ENCODE measurements at places on chromosomes 5 and 9. TPM values are rescaled to one million over a fixed set of nuclear protein-coding genes. Genes with fewer than 3 reads are reported as not detected.
A peak's percentile ranks its signal among the peaks of the same experiment; 100 is the strongest.

DNA sequence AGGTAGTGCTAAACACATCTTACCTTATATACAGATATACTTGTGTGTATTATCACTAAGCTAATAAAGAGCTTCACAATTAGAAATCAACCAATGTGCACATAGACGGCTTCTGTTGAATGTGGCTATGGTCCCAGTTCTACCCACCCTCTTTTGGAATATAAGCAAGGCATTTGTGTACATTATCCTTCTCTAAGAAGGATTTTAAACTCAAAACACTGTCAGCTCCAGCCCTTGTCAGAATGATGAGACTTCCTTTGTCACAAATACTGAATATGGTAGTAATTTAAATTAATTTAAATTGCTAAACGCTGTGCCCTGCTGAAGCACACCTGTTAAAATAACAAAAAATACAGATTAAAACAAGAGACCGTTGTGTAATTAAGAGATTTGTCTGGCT, 107.9 kb upstream of the GRAMD2B start:
- H3K4me3 ChIP-seq = no peak overlapping the region
- no peak for DNase-seq
- H3K36me3 ChIP-seq = no peaks in the 10 kb centered on the region
- H3K27me3 ChIP-seq = peaks cover 4% of the 10 kb centered on the region
- no peaks in the 10 kb centered on the region for H3K4me1 ChIP-seq

Gene INSL6
- total RNA-seq = not detected

DNA sequence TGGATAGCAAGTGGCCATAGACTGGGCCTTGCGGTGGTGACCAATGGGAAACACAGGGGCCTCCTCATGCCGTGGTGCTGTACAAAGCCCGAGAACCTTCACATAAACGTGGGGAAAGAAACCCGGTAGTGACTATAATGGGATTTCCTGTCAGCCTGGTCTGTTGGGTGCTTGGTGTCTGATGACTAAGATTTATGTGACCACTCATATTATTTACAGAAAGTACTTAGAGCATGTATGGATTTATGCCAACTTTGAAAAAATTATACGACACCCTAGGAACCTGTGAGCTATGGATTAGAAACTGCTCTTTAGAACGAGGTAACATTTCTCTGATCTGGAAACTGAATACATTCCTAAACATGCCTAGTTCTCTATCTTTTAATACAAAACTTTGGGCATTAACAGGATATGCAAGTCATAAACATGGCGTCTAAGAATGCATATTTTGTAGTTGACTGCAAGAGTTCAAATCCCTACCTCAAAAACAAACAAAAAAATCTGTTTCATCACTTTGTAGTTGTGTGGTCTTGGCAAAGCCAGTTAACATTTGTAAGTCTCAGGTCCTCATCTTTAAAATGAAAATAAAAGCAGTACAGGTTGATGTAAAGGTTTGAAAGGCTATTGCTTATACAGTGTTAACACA, 85.4 kb downstream of the TMEM167A start:
- H3K36me3 ChIP-seq = no peaks in the 10 kb centered on the region
- DNase-seq = no peak
- H3K4me1 ChIP-seq = no peaks in the 10 kb centered on the region
- no peaks in the 10 kb centered on the region for H3K27me3 ChIP-seq

Gene RNF208
- 4.4 TPM for total RNA-seq

Gene CYLC2
- total RNA-seq = not detected

DNA sequence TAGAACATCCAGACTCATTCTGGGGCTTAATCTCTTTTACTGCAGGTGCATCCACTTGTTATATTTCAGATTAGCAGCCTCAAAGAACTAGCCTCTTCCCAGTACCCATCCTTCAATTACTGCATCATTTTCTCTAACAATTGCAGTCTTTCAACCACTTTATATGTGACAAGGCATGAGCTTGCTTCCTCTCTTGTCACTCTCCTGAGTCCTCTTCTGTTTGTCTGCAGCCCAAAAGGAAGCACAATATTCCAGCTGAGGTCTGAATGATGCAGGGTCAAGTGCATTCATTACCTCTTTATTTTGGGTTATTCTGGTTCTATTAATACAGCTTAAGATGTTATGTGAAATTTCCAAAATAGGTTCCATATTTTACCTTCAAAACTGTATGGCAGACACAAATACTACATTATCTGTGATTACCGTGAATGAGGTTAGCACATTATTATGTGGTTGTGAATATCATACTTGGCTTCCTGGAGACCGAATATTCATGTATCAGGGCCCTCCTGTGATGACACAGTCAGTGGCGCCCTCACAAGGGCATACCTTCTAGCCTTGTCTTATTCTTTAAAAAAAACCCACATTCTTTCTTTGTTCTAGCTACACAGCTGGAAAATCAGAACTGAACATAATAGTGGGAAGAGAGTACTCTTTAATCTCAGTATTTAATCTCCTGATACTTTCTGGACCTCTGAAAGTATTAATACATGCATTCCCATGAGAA, 323.8 kb downstream of the PDE4D start:
- H3K27ac ChIP-seq = no peak overlapping the region
- H3K27me3 ChIP-seq = no peaks in the 10 kb centered on the region
- no peak for DNase-seq
- H3K36me3 ChIP-seq = no peaks in the 10 kb centered on the region

Gene CCDC180
- total RNA-seq = 1.1 TPM

DNA sequence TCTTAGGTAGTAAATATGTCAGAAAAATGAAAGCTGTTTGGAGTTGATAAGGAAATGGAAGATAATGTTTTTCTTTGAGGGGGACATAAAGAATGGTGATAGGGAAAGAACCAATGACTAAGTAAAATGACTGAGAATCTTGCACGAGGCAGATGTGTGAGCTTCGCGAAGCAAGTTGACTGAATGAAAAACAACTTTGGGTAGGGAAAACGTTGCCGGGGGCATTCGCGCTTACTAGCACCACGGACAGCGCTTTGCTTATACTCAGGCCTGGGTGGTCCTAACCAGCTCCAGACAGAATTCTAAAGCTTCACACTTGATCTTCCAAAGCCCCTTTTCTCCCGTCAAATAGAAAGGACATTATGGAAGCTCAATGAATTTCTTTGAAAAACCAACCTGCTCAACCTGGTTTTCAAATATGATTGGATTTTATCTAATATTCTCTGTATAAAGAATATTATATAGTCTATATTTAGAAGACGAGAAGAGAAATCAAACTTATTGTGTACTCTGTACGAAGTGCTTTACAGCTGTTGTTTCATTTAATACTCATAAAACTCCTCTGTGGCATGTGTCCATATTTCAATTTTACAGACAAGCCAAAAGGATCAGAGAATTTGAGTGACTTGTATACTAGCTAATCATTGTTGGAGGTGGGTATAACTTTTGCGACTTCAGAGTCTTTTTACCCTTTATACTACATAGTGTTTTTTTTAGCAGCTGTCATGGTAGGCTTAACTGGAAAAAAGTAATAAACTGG, 1.9 kb upstream of the CDKN2B start:
- H3K4me1 ChIP-seq = peaks cover 14% of the 10 kb centered on the region
- peak; percentile 33 for DNase-seq
- H3K4me3 ChIP-seq = no peak overlapping the region
- no peak overlapping the region for H3K27ac ChIP-seq
- no peaks in the 10 kb centered on the region for H3K36me3 ChIP-seq

DNA sequence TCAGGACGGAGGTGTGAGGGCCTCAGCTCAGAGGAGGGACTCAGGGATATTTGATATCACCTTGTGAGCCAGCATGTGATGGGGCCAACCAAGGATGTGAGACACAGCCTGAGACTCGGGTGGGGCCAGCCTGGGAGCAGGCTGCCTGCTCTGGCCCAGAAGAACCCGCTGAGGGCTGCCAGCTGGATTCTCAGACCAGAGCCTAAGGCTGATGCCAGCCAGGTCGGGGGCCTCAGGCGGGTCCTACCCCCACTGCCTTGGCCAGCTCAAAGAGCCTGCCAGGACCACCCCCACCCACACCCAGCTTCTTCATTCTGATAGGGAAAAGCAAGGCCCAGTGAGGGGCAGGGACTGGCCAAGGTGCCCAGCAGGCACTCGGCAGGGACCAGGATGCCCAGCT, 20.3 kb upstream of the DUSP1 start:
- no peak overlapping the region for H3K4me3 ChIP-seq
- H3K4me1 ChIP-seq = no peaks in the 10 kb centered on the region
- DNase-seq = no peak

Gene OR1J2
- not detected for total RNA-seq

DNA sequence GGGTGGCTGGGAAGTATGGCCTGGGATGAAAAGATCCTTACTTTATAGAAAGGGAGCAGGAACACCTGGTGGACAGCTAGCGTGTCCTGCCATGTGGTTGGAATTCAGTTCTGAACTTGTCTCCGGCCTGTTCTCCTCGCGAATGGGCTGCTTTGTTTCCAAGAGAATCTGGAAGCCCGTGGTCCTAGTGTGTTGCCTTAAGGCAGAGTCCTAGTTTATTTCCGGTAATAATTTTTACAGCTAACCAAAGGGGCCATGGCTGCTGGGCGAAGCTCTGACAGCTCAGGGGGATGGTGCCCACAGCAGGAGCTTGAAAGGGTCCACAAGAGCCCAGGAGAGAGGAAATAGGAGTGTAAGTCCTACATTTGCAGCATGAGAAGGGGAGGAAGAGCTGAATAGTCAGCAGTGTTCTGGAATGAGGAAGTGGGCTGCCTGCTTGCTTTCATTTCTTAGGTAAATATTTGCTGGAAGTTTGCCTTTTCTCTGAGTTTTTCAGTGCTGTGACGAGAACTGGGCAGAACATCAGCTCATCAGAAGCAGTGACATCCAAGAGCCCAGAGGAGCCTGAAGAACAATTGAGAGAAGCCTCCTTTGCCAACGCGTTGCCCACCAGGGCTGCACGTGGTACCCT, 13.1 kb upstream of the IGFBPL1 start:
- H3K4me1 ChIP-seq = no peaks in the 10 kb centered on the region
- no peak for DNase-seq

- no peak overlapping the region for H3K4me3 ChIP-seq
- H3K27ac ChIP-seq = no peak overlapping the region
- peaks cover 2% of the 10 kb centered on the region for H3K27me3 ChIP-seq
- H3K4me1 ChIP-seq = peaks cover 16% of the 10 kb centered on the region
These were observed 132.1 kb downstream of the PALM2AKAP2 start for GRCh38 chr9:109912082-109912582.

GRCh38 chr5:107383414-107383813, 287.3 kb downstream of the EFNA5 start:
- H3K4me3 ChIP-seq = no peak overlapping the region
- H3K27ac ChIP-seq = no peak overlapping the region
- peaks cover 12% of the 10 kb centered on the region for H3K4me1 ChIP-seq
- DNase-seq = no peak
- no peaks in the 10 kb centered on the region for H3K36me3 ChIP-seq

GRCh38 chr9:79233542-79233941, 338.2 kb upstream of the TLE4 start:
- no peak for DNase-seq
- no peaks in the 10 kb centered on the region for H3K36me3 ChIP-seq
- H3K27me3 ChIP-seq = peaks cover 2% of the 10 kb centered on the region
- no peak overlapping the region for H3K4me3 ChIP-seq
- no peak overlapping the region for H3K27ac ChIP-seq

Gene RNF183
- total RNA-seq = 0.36 TPM

Gene LCN10
- total RNA-seq = 1.5 TPM

DNA sequence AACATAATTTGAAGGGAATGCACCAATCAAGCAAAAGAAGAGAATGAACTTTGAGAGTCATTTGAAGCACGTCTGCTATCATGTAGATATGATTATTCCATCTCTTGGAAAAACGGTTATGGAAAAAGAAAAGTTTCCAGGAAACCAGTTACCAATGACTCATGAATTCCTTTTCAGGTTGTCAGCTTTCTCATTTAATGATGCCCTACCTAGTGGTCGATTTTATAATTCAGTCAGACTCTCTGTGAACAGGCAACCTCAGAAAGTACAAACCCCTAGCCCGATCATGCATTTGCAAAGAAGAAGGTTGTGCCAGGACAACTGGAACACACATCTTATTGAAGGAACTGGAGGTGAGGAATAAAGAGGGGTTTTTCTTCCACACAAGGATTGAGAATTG, 355.1 kb upstream of the GRIA1 start:
- no peak for DNase-seq
- no peaks in the 10 kb centered on the region for H3K4me1 ChIP-seq
- no peaks in the 10 kb centered on the region for H3K36me3 ChIP-seq
- H3K4me3 ChIP-seq = no peak overlapping the region
- H3K27me3 ChIP-seq = no peaks in the 10 kb centered on the region

GRCh38 chr5:6135977-6136376, 242.4 kb downstream of the MED10 start:
- H3K36me3 ChIP-seq = no peaks in the 10 kb centered on the region
- H3K4me3 ChIP-seq = no peak overlapping the region
- DNase-seq = no peak
- no peaks in the 10 kb centered on the region for H3K4me1 ChIP-seq
- no peak overlapping the region for H3K27ac ChIP-seq
- peaks cover 4% of the 10 kb centered on the region for H3K27me3 ChIP-seq

GRCh38 chr9:130095872-130096271, 42.2 kb downstream of the GPR107 start:
- no peak overlapping the region for H3K4me3 ChIP-seq
- peaks cover 30% of the 10 kb centered on the region for H3K36me3 ChIP-seq
- DNase-seq = peak; percentile 31
- peak overlapping the region; percentile 65 for H3K27ac ChIP-seq
- H3K4me1 ChIP-seq = peaks cover 15% of the 10 kb centered on the region
- H3K27me3 ChIP-seq = no peaks in the 10 kb centered on the region

DNA sequence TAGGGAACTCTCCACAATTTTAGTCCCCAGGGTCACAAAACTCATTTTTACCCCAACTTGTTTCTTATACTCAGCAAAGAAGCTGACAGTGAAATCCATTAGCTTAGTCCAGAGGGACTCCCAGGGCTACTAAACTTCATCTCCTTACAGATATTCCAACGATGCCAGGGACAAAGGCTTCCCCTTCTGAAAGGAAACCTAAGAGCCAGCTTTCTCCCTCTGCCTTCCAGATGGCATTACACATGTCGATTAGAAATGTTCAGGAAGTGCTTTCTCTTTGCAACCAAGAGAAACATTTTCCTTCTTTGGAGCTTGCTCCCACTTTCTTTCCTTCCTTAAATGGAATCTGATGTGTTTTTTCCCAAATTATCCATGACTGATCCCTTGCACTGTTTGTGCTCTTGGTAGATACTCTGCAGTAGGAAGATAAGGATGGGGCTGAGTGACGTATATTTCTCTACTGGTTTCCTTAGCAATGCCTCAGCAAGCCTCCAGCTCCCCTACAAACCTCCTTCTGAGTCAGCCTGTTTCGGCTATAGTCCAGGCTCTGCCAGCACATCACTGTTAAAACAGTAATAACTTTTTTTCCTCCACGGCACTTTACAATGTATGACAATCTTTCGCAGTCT, 43.0 kb upstream of the HTR4 start:
- no peaks in the 10 kb centered on the region for H3K36me3 ChIP-seq
- no peaks in the 10 kb centered on the region for H3K4me1 ChIP-seq
- peaks cover 17% of the 10 kb centered on the region for H3K27me3 ChIP-seq
- H3K4me3 ChIP-seq = no peak overlapping the region

DNA sequence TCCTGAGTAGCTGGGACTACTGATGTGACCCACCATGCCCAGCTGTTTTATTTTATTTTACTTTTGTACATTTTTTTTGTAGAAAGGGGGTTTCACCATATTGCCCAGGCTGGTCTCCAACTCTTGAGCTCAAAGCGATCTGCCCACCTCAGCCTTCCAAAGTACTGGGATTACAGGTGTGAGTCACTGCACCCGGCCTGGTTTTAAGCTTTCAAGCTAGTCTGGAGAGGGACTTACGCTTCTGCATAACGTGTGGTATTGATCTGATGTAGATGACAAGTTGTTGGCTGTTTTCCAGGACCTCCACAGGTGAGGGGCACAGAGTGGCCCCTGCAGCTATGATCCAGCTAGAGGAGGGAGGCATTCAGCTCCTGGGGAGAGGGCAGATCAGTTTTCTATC, 6.8 kb upstream of the CCL21 start:
- no peak overlapping the region for H3K27ac ChIP-seq
- H3K4me3 ChIP-seq = no peak overlapping the region
- no peak for DNase-seq
- H3K36me3 ChIP-seq = no peaks in the 10 kb centered on the region
- H3K27me3 ChIP-seq = peaks cover 11% of the 10 kb centered on the region
